ENCODE measurements at places on chromosomes 16 and 17.

DNA sequence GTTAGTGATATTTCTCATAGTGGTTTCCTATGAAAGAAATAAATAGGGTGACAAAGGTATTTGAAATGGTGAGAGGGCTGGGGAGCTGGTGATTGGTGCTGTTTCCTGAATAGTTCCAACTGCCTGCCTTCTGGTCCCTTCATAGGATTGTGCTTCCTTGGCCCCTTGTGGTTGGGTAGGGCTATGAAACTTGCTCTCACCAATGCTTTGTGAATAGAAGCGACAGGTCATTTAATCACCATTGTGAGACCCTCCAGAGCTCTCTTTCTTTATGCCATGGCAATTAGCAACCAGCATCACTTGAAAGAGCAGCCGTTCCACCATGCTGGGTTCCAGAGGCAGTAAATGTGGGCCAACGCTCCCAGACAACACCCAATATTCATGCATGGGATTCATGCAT is 23.7 kb upstream of the WWOX start:
- DNase-seq, result no peak

DNA sequence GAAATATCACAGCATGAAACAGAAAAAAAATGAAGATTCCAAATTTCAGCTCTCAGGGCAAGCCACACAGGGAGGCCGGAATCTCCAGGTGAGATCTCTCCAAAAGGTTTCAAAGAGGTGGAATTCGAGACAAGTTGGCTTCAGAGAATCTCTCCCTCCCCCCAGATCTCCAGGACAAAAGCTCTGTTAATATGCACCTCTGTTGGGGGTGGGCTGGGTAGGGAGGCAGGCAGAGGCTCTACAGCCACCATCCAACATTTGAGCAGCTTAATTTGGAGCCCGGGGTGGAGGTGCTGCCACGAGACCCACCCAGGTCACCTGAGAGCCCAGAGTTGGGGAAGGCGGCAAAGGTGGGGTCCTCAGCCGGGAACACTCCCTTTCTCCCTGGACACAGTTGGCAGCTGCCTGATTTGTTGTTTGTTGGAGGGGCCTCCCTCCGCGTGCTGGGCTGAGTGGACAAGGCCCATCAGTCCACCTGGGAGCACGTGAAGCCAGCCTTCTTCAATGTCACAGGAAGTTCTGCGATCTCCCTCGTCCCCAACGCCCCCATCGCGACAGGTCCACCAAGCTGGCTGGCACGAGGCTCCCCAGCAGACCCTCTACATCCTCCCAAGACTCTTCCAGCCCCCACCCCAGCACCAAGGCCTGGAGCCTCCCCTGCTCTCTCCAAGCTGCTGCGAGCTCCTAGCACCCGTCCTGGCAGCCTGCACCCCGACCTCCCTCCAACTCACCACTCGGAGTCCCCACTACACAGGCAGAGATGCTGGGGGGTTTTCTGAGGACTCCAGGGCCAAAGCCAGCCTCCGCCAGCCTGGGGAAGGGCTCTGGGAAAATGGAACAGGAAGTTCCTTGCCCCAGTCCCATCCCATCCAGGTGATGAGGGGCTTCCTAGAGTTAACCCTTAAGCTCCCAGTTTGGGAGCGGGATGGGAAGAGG is at the start of gene ZSCAN10:
ZSCAN10 (minus strand) TSS at position 836 of the 936 bp plus-strand sequence. CDS start 6,357 bp downstream, outside the sequence.
- DNase-seq, result no peak

GRCh38 chr17:32486111-32486700 is 587 bp upstream of the CDK5R1 start:
- peak; percentile 48 for DNase-seq

DNA sequence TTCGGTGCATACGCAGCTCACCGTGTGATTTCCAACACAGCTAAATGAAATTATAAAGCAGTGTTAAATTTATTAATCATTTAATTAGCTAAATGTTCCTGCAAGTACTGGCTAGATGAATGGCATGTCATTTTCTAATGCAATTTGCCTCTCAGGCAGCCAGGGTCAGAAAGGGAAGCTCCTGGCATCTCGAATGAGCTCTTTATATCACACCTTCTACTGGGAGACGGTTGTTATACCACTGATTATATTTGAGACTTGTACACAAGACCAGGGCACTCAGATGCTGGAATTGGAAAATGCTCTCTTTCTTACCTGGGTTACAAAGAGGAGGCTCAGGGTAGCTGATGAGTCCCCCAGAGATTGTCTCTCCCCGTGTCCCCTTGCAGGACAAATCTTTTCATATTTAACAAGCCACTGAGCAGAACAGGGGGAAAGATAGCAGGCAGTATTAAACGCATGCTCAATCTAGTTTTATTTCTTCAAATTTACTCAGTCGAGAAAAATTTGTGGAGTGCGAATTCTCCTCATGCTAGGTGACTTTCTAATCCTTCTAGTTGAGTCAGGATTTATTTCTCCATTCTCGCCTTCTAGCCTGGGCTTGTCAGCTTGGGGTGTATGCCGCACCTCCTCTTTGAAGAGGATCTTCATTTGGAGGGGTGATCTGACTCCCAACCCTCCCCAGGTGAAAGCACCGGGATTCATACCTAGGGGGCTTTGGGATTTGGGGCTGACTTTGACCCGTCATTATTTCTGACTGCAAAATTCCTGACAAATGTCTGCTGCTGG is 441.1 kb downstream of the MAF start:
- DNase-seq, result no peak

DNA sequence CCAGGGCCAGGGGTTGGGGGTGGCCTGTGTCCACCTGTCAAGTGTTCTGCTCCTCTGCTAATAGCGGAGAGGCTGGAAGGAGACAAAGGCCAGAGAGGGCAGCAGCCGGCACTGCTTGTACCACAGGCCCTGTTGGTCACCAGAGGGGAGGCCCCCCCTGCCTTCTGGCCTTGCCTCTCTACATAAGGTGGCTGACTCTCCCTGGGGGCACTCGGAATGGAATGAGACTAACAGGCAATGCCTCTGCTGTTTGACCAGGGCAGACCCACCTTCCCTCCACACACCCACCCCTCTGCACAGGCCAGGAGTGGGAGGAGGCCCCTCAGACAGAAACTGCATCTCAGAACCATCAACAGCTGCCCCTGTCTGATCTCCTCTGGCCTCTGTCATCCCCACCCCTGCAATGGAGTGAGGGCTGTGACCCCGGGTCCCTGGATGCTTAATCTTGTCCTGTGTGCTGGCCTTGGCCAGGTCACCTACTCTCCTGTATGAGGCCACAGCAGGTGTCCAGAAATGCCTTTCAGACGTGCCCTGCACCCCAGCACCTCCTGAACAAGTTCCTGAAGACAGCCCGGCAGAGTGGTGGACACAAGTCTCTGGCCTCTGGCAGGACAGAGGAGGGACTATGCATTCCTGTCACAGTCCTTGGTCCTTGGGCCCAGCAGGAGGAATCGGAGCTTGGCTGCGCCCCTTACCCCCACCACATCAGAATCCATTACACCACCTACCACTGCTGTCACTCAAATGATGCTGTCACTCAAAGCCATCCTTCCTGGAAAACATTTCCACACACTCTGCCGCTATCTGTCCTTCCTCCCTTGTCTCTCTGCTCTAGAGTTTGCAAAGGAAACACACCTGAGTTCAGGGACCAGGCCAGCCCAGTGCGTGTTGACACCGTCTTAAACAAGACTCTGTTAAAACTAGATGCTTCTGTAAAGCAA is 107.5 kb upstream of the ZNF750 start:
- DNase-seq, result no peak

DNA sequence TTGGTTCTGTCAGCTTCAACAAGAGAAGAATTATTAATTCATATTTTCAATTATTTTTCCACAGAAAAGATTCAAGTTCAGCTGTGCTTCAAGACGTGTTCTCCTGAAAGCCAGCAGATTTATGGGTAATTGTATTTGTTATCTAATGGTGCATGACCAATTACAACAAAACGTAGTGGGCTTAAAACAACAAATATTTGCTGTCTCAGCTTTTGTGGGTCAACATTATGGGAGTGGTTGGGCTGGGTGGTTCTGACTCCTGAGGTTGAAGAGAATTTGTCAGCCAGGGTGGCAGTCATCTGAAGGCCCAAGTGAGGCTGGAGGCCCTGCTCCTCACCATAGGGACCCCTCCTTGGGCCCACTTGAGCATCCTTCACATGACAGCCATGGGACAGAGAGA is 24.1 kb upstream of the KREMEN2 start:
- no peak for DNase-seq

GRCh38 chr17:30495586-30495985 is 18.4 kb downstream of the GOSR1 start:
- no peak for DNase-seq
